ENCODE measurements at places on chromosomes 2 and 18.

GRCh38 chr18:45660746-45661145 lies 45.5 kb downstream of the SLC14A2 start:
- no peak for DNase-seq

DNA sequence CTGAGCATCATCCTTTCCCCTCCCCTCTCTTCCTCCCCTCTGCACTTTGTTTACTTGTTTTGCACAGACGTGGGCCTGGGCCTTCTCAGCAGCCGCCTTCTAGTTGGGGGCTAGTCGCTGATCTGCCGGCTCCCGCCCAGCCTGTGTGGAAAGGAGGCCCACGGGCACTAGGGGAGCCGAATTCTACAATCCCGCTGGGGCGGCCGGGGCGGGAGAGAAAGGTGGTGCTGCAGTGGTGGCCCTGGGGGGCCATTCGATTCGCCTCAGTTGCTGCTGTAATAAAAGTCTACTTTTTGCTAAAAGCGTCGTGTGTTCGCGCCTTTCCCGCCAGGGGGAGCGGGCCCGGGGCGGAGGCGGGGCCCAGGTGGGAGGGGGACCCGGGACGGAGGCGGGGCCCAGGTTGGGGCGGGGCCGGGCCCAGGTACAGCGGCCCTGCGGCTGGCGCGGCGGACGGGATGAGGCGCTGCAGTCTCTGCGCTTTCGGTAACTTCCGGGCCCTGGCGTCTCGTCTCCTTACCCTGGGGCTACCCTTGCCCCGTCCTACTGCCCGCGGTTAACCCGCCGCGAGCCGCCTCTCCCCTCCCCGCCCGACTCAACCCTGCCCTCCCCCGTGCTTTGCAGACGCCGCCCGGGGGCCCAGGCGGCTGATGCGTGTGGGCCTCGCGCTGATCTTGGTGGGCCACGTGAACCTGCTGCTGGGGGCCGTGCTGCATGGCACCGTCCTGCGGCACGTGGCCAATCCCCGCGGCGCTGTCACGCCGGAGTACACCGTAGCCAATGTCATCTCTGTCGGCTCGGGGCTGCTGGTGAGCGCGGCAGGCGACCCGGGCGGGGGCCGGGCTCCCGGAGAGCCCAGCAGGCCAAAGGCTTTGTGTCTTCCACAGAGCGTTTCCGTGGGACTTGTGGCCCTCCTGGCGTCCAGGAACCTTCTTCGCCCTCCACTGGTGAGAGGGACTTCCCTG lies at the start of gene KRTCAP3:
Gene KRTCAP3 (plus strand): TSS at position 424 of the 962 bp plus-strand sequence. CDS start 32 bp downstream, at position 456.
- DNase-seq = peak; percentile 36

- DNase-seq = no peak
Measured at GRCh38 chr18:13480571-13481255, 245.6 kb downstream of the FAM210A start.

- peak; percentile 19 for DNase-seq
Measured at GRCh38 chr2:9815076-9815475, 28.2 kb upstream of the TAF1B start.

GRCh38 chr2:26864646-26865045 lies 16.7 kb downstream of the DPYSL5 start:
- DNase-seq = no peak

- DNase-seq = no peak
Measured at GRCh38 chr18:61727241-61728193, 165.3 kb downstream of the RNF152 start.

- no peak for DNase-seq
Measured at GRCh38 chr2:199903111-199903510, 8.0 kb upstream of the C2orf69 start.

- DNase-seq = peak; percentile 85
Measured at GRCh38 chr2:135875491-135876065, 665 bp downstream of the MCM6 start.

GRCh38 chr2:59936048-59936447 lies 617.4 kb downstream of the BCL11A start:
- DNase-seq = no peak

GRCh38 chr2:201938156-201938775 lies 95.4 kb upstream of the FZD7 start:
- DNase-seq = no peak

DNA sequence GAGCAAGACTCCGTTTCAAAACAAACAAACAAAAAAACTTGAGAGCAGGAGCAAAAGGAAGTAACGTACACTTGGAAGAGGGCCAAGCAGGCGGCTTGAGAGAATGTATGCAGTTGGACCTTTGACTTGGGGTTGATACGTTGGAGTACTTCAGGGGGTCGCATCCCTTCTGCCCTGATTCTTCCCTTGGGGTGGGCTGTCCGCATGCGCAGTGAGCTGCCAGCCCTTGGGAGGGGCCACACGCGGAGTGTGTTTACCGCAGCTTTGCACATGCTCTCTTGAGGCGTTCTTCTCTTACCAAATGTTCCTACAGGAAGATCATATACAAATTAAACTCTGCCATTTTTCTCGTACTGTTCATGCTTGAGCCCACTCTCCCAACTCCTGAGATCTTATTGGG lies 38.1 kb upstream of the SOCS6 start:
- no peak for DNase-seq

DNA sequence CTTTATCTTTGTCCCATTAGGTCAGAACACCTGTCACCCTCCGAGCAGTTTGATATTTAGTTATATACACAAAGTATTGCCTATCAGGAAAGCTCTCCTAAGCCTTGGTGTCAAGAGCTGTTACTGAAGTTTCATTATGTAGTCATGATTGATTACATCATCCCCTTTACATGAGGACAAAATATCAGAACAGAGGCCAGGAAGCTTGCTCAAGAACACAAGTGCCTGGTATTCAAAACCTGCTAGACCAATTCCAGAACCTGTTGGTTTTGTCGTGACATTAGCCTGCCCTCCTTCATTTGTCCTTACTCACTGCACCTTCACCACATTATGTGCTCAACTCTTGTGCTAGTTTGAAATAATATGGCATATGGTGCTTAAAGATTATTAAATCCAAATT lies 377.1 kb downstream of the CDH19 start:
- DNase-seq = no peak

DNA sequence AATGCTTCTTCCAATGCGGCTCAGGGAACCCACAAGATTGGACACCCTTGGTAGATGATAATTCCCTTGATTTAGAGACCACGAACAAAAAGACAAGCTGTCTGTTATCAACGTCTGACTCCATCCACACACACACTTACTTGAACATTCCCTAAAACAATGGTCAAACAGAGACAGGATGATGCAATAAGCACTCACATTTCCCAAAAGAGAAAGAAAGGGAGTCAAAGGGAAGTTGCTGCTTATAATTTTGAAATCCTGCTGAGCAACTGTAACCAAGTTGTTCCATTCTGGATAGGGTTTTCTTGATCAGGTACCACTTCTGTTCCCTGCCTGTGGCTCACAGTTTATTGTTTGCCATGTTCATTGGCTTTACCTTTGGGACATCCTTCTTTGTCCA lies 571.3 kb upstream of the CNTNAP5 start:
- no peak for DNase-seq

GRCh38 chr2:105864262-105864661 lies 119.5 kb downstream of the NCK2 start:
- no peak for DNase-seq

DNA sequence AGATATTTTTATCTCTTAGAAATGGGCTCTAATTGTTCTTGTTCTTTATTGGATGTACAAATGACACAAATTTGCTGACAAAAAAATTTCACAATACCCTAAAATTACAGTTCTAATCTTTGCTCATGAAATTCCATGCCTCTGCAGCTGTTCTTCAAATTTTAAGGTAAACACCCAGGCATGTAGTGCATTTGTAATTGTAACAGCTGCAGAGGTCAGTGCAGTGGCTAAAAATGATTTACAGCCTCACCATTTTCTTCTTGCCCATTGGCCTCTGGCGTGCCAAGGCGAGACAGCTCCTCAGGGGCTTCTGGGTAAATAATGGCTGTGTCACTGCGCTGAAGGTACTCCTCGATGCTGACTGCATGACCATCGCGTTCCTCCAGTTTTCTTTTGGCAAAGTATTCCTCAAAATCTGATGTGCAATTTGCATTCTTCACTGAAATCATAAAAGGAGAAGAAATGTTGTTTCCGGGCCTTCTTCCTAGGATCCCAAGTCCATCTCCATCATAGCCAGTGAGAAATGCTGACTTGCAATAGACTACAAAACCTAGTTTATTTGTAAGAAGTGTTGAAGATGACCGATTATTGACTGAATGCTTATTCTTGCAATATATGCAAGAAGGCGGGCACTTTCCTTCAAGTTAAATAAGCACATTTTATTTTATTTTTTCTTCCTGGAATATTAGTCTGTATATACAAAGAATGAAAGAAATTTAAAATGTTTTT lies 115.2 kb downstream of the ZEB2 start:
- DNase-seq = no peak

GRCh38 chr2:236728916-236729670 lies 159.5 kb downstream of the ACKR3 start:
- no peak for DNase-seq

DNA sequence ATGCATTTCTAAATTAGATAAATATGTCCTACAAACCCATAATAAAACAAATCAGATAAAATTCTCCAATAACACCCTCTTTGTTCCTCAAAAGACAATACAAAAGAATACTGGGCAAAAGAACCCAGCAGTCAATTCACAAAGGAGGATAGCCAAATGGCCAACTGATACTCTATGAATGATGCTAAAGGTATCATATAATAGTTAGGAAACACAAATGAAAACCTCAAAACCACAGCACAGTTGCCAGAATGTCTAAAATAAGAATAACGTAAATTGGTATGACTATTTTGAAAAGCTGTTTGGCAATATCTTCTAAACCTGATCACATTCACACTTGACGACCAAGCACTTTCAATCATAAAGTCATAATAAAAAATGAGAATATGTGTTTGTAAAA lies 315.4 kb downstream of the CDH7 start:
- no peak for DNase-seq

GRCh38 chr18:77248873-77249568 lies 627 bp upstream of the GALR1 start:
- no peak for DNase-seq

DNA sequence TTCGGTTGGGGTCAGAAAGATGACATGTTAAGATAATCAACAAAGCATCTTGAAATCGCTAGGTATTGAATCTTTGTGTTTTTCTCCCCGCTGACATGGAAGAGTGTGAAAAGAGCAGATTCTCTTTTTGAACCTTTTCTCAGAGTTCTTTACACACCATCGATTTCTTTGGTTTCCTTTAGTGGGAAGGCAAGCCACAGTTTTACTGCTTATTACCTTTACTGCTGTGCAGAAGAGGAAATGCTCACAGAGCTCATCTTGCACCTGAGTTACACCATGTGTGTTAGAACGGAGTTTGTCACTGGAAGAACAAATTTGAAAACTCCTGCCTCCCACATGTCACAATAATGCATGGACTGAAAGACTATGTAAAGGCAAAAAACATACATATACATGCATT lies 45.3 kb upstream of the PDK1 start:
- DNase-seq = no peak

DNA sequence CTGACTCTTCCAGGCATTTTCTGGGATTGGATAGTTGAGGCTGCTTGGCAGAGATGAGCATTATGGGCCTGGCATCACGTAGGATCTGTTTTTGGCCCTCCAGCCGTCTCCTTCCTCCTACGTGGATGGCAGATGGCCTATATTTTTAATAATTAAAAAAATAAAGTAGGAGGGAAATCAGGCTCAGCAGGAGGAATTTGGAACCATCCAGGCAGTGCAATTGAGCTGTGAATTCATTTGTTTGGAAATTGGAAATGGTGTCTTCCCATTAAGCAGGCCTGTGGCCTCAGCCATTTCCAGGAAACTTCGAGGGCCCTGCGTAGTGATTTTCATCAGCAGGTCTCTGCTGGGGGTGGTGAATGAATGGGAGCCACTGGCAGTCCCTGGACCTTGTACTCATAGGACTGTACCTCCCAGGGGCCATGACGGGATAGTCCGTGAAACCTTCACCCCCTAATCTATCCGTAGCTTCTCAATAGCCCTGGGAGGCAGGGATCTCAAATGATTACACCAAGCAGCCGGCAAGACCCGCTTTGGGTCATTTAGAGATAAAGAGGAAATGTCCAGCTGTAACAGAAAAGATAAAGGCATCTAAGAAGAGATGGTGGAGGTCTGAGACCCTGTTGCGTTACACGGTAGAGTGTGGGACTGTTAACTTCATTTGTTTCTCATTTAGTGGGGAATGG lies 73.1 kb upstream of the TNP1 start:
- no peak for DNase-seq

- DNase-seq = no peak
Measured at GRCh38 chr2:12376025-12376424, 340.7 kb upstream of the TRIB2 start.

GRCh38 chr2:9831670-9832069 lies 11.6 kb upstream of the TAF1B start:
- DNase-seq = no peak

- no peak for DNase-seq
Measured at GRCh38 chr2:96154506-96155380, 9.5 kb upstream of the DUSP2 start.

GRCh38 chr2:240955306-240956170 lies 42.9 kb upstream of the SNED1 start:
- DNase-seq = no peak

DNA sequence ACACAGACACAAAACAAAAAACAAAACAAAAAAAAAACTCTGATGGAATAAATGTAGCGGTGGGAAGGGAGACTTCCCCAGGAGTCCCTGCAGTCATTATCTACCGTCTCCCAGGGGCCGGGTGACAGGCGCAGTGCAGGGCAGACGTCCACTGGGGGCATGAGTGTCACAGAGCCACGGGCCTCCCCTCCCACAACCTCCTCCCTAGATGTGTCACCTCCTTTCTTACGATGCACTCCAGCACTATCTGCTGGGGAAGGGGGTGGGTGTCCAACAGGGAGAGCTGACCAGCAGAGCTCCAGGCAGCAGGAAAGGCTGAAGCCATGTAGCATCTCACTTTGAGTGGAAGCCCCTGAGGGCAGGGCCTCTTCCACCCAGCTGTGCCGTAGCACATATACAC lies 84.5 kb downstream of the LONRF2 start:
- no peak for DNase-seq

- DNase-seq = peak; percentile 17
Measured at GRCh38 chr2:233349005-233349998, 5.0 kb upstream of the DGKD start.

DNA sequence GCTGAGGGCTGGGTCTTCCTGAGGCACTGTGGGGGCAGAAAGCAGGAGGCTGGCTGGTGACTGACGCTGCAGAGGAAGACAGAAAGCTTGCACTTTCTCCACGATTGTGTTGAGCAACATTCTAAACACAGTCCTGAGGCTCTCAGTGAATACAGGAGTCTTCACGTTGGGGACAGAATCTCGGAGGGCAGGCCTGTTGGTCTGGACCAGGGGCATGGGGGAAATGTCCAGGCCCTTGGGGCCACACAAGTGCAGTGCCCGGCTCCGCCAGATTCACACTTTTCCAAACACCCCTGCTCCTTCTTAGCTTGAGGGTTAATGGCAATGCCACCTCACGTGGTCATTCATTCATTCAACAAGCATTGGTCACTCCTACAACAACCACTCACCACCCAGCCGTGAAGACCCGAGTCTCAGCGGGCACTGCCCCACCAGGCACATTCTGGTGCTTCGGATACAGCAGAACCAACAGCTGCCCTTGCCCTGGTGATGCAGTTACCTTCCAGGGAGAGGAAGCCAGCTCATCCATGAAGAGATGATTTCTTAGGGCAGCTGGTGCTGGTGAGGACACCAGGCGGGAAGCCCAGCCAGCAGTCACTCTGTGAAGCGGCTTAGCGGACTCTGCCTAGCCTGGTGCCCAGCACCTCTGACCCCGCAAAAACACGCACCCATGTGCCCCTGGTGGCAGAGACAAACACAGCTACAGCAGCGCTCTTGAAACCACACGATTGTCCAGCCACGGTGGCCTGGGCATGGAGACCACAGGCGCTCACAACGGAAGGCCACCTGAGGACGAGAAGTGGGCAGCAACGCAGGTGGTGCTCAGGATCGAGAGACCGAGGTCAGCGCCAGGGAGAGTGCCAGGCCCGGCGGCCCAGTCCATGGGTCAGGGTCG lies 10.9 kb upstream of the GPC1 start:
- DNase-seq = no peak

All from stimulated activated CD8-positive, alpha-beta memory T cell treated with anti-CD3 and anti-CD28 coated beads, Interleukin-4, amount 100 ng/mL, for 48 hours (primary cell).